Activated B cell treated with CpG ODN at 0.5 μM for 24 hours (primary cell): ENCODE measurements at places on chromosomes 3 and 15. TPM values are rescaled to one million over a fixed set of nuclear protein-coding genes. Genes with fewer than 3 reads are reported as not detected.

Gene CMSS1
- total RNA-seq: 37.4 and 41.1 TPM in 2 replicates

Gene GPR171
- 0.35 and 0.46 TPM in 2 replicates for total RNA-seq

Gene CYP8B1
- not detected in 2 replicates for total RNA-seq

Gene GOLGA8S
- total RNA-seq: 0.09 and 0.10 TPM in 2 replicates

DNA sequence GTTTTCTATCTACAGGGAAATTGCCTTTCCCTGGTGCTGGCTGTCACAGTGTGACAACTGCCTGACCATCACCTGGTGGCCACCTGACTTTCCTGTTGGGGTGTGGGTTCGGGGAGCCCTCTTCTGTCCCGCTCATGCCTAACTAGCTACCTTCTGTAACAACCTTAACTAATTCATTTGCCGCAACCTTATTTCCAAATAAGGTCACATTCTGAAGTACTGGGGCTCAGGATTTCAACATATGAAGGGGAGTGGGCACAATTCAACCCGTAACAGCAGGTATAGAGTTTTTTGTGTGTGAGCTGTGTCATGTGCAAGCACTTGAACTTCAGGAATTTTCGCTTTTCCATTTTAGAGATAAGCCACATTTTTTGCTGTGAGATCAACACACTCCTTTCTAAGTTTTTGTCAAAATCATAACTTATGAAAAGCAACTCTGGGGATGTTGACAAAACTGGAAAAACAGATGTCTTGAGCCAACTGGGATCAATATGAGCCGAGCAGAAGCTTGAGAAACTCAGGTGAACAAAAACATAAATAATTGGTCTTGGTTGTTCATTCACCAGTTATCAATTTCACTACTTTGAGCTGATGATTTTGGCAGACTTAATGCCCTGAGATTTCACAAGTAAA lies 242.0 kb upstream of the RGMA start:
- DNase-seq: no peak

GRCh38 chr3:158679547-158680000 lies 7.1 kb upstream of the LXN start:
- no peak for DNase-seq

- no peak for DNase-seq
These were observed 75.5 kb downstream of the ZBTB20 start for GRCh38 chr3:115071601-115072000.

GRCh38 chr3:56835650-56836227 lies 34.0 kb upstream of the ARHGEF3 start:
- DNase-seq: no peak

DNA sequence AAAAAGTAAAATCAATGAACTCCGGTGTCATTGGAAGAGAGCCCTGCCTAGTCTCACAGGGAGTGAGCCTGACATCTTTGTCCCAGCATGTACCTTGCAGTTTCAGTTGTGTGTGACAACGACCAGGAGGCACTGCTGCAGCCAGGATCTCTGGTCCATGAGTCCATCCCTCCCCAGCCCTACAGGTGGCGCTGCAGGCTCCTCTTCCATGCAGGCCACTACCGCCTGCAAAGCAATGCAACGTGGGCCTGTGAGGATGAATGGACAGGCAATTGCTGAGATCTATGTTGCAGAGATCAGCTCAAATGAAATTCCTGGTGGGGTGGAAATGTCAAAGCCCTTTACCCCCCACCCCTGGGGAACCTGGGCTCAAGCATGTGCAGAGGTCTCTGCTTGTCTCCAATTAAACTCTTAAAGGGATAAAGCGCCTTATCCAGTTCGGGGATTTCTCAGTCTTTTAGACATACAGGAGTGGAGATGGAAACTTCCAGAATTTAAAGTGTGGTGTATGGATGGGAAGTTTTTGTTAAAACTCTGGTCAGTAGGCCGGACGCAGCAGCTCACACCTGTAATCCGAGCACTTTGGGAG lies 35.8 kb downstream of the TKT start:
- DNase-seq: peak; percentile 53

DNA sequence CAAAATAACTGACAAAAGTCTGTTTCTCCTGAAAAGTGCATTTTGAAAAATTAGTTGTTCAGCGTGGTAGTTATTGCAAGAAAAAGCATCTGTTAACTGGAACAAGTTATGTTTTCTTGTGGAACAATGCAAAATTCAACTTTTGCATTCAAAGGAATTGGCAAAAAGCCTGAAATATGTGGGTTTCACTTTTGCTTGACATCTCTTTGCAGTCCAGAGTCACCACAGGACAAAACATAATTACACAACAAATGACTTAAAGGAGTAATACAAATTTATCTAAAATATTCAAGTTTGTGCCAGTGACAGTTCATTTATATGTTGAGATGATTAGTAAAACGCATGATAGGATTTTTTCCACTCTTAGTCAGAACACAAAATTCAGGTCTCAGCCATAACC lies 96.3 kb upstream of the P2RY1 start:
- DNase-seq: no peak

DNA sequence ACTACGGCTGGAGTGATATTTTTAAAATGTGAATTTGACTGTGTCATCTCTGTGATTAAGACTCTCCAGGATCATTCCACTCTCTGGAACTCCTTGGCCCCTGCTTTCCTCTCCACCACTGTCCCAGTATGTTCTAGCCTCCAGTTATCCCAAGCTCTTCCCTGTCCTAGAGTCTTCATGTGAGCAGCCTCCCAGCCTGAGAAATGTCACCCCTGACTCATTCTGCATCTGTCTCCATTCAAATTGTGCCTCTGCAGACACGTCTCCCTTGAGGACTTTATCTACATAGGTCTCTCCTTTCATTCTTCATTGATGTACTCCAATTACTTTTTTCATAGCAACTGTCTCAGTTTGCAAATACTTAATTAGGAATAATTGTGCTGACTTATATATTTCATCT lies 317.7 kb upstream of the ADAMTS9 start:
- DNase-seq: no peak

DNA sequence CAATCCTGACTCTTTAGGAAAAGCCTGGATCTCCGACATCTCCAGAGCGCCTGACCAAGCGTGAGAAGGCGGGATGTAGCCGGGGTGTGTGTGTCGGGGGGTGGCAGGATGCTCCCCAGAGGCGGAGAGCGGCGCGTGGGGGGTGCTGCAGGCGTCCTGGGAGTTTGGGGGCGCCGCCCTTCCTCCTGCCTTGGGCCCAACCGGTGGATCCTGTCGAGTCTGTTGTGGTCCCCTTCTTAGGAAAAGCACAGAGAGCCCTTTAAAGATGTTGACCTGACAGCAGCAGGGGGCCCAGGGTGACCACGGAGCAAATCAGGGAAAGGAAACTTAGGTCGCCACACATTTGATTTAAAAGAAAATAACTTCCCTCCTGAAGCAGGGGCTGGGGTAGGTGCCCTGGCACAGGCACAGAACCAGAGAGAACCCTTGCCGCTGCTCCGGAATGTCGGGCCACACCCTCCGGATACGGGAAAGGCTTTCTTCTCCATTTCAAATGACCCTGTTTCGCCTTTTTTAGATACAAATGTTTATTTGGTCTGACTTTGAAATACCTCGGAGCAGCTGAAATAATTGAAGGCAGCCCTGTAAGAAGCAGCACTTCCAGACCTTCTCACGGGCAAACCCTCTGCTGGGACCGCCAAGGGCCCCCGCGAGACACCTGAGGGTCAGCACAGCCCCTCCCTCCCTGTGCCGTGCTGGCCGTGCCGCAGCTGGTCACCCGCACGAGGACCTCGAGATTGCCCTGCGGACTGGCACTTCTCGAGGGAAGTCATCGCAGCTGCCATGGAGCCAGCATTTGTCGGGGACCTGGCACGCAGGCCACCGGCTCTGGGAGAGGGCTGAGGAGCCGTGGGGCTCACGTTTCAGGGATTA lies 102.9 kb upstream of the KLF13 start:
- no peak for DNase-seq

DNA sequence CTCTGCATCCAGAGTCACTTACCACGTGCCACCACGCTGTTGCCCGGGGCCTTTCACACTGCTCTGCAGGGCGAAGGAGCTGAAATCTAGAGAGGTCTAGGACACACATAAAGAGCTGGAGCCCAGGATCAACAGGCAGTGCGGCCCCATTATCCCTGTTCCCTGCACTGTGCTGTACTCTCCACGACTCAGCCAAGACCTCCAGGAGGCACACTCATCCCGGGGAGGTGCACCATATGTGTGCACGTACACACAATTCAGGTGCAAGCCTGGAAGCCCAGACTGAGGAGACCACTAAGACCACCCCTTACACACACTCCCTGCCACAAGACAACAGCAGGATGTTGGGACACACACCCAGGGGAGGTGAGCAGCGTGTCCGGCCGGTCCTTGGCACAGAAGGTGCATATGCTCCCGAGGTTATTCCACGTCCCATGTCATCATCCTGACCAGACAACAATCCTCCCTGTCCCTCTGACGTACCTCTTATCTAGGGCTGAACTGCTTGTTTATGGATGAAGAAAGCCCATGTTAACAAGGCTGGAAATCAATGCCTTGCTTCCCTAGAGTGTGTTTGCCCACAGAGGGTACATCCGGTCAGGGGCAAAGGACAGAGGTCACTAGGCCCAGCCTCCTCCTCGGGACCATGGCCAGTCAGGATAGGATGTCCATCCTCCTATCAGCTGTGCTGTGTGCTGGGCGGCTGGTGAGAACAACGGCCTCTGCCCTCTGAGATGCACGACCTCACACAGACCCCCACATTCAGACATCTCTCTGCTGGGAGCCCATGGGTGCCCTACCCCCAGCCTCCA lies 16.1 kb downstream of the KLF15 start:
- peak; percentile 9 for DNase-seq

DNA sequence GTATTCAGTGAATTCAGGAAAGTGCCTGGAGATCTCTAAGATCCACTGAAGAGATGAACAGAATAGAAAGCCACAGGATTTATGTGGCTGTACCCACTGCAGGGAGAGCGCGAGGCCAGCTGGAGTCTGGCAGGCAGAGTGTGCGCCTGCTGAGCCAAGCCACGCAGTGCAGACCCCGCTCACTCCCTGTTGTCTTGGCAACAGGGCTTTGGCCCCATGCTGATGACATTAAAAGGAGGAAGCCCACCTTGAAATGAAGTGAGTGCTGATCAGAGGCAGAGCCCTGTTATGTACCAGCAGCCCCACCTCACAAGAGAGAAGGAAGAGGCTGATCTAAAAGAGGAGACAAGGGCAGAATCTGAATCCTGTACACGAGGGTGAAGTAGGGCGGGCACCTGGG lies 36.7 kb downstream of the PXYLP1 start:
- no peak for DNase-seq

GRCh38 chr3:196938124-196938523 lies 4.2 kb downstream of the NCBP2 start:
- no peak for DNase-seq

DNA sequence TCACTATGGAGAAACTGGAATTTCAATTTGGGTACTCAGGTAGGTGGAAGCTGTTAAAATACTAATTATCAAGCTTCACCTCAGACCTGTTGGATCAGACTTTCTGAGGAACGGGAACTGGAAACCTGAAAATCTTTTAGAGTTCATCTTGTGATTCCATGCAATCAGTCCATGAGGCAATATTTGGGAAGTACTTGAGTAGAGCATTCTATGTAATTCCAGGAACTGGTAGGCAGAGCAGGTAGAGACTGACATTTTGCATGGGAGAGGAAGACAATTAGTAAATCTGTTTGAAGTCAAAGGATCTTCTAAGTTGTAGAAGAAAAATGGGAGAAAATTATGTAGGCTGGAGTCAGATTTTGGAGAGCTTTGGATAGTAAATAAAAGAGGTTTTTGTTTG lies 43.1 kb downstream of the FGF7 start:
- no peak for DNase-seq

- peak; percentile 74 for DNase-seq
These were observed 1.8 kb downstream of the HES1 start for GRCh38 chr3:194137506-194138474.

DNA sequence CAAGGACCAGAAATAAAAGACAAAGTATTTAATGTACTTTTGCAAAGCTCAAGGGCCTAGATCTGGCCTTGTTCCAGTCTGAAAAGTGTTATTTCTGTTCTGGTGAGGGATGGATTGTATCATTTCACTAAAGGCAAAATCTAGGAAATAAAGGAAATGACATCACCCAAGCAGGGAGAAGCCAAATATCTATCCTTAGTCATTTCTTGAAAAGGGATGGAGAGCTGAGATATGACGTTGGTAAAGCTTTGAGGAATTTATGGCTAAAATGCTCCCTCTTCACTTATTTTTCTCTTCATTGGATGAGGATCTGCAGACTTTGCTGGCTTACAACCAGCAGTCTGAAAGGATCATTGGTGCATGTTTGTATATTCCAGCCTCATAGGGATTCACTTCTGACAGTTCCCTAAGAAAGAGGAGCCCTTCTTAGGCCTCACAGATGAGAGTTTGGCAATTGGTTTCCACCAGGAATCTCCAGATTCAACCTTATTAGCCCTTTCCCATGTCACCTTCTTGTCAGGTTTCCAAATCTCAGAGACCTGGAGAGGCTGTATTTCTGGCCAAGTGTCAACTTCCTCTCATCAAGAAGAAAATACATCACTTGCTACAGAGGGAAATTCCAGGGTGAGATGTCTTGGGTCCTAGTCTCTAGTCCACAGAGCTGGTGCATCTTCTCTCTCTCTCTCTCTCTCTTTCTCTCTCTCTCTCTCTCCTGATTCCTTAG lies 93.7 kb upstream of the BOC start:
- no peak for DNase-seq

DNA sequence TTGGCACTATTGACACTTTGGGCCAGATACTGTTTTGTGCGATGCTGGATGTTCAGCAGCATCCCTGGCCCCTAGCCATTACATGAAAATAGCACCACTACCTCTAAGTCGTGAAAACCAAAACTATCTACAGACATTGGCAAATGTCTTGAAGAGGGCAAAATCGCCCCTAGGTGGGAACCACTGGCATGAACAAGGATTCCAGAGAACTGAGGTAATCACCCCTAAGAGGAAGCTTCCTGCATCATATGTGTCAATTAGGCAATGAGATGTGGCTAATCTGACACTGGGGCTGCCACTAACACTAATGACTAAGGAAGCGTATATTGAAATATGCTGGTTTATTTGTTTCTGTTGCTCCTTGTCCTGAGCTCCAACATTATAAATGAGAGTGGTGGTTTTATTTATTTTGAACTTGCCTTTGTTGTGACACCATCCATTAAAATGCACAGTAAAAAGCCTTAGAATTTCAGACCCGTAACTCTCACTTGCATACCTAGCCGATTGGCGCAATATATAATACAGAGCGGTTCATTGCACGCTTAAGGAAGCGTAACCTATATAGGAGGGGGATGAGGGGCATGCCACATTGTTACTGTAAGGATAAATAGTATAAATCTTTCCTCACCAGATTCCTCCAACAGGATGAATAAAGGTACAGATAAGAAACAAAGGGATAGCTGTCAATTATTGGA lies 299.8 kb upstream of the CNTN4 start:
- no peak for DNase-seq

- no peak for DNase-seq
These were observed 25.5 kb downstream of the CCDC13 start for GRCh38 chr3:42747581-42747980.

- no peak for DNase-seq
These were observed 3.8 kb upstream of the ABTB1 start for GRCh38 chr3:127668906-127669305.

- DNase-seq: no peak
These were observed 862.6 kb downstream of the AGBL1 start for GRCh38 chr15:86942285-86942684.

DNA sequence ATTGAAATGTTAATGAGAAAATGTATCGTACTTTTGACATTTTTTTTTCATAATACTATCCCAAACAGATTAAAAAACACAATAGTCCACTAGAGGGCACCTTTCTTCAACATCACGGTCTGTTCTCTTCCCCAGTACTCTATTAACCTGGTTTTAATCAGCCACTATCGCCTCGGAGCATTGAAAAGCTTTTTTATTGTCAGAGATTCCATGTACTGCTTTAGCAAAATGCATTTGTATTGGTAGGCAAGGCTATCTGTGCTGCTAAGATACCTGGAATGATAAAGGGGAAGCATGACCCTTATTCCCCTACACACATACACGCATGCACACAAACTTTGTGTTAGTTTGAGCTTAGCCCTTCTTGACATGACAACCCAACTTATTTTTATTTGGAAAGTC lies 160.1 kb upstream of the IL12A start:
- DNase-seq: no peak
